Hematopoietic multipotent progenitor cell treated with erythropoietin and hydrocortisone succinate and interleukin-3 and kit ligand, for 6 days (in vitro differentiated cells): ENCODE measurements at places on chromosomes 3 and 15.
A peak's percentile ranks its signal among the peaks of the same experiment; 100 is the strongest.

- no peak for DNase-seq
These were observed 34.5 kb downstream of the VPS8 start for GRCh38 chr3:184846496-184846895.

DNA sequence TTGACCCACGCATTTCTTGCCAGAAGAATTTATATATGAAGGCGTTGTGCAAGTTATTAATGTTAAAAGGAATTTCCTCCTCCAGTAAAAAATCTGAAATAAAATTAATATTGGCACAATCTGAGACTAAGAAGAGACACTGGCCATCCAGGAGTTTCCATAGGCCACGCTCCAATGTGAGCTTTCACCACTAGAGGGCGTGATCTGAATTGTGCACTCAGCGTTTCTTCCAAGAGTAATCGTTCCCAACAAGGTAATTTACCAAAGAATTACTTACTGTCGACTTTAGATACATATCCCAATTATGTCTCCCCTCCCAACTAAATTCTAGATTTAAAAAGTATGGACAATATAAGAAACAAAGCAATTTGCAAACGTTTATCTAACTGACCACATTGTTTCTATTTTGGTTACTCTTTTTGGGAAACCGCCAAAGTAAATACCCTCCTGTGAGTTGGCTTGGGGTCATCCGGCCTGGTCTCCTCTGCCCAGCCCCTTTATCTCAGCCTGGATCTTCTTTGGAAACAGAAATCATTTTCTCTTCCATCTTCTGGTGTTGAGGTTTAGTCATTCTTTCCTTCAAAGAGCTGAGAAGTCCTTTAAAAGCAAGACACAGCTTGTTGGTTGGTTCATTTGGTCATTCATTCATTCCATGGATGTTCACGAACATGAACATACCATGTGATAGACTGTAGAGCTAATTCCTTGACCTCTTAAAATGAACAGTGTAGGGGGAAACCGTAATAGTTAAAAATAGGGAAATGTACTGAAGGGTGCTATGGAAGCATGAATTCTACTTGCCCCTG is 26.2 kb downstream of the POLR2M start:
- DNase-seq = peak; percentile 84

DNA sequence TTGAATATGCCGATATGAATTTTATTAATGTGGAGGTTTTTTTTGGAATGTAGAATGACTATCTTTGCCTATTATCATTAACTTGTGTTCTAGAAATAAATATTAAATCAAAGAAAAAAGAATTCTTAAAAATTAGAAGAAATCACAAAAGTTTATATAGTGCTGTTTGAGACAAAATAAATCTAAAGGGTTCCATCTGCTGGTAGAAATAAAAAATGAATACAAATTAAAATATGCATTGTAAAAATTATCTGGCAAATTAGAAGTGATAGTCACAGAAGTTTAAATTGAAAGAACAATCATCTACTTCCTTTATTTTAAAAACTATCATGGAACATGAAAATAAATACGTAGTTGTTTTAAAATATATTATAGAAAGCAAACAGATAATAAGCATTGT is 22.7 kb upstream of the ZBTB20 start:
- DNase-seq = peak; percentile 42

DNA sequence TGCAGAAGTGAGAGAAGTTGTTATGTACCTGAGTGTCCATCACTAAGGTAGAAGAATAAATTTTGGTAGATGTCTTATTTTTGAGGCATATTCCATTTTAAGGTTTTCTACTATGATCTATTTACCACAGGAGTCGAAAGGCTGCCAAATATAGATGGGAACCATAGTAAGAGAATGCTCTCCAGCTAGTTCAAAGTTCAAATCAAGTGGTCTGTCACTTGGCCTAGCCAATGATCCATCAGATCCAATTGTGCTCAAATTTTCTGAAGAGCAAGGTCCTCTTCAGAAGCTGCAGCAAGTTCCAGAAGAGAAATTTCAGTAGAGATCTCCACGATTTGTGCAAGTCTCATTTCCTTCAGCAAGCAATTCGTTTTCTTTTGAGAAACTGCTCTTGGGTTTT is 10.9 kb downstream of the PROS1 start:
- no peak for DNase-seq

DNA sequence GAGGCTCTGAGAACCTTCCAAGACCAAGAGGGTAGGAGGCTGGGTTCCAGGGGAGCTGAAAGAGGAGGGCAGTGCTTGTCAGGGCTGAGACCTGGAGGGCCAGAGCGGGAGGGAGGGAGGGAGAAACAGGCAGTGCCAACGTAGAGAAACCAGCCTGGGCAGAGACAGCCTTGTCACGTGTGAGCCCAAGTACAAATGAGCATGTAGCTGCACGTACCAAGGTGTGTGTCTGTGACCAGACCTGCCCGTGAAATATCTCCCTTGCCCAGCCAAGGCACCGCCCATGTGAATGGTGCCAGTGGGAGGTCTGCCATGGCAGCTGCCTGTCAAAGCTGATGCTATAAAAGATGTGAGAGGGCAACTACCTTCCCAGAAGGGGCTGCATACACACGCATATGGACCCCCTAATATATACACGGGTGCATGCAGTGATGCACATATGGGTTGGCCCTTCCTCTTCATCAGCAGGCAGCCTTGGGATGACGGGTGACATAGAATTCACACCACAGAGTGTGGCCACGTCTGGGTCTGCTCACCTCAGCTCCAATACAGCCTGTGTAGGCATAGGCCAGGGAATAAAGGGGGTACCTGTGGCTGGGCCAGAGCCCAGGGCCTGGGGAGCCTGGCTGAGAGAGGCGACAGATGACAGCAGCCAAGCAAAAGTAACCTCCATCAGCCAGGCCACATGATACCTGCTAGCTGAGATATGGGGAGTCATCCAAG is 7.8 kb upstream of the CTDSPL start:
- DNase-seq = no peak

- DNase-seq = no peak
These were observed 1132.8 kb downstream of the OTOL1 start for GRCh38 chr3:162629372-162629771.

DNA sequence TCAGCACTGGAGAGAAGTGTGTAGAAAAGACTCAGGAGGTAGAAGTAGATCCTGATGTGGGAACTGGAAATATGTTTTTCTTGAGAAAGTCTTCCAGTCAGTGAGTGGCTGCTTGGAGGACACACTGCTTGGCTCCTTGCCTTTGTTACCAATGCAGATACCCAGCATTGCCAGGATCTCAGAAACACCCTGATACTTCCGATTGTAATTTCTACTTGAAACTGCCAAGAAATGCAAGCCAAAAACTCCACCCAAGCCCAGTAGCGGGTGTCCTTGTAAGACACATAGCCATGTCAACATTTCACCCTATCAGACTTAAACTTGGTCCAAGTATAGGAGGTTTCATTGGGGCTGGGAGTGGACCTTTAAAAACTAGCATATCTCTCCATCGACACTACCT is 141.8 kb downstream of the ALDH1A2 start:
- no peak for DNase-seq

- DNase-seq = no peak
These were observed 46.9 kb downstream of the WDR49 start for GRCh38 chr3:167606836-167607235.

DNA sequence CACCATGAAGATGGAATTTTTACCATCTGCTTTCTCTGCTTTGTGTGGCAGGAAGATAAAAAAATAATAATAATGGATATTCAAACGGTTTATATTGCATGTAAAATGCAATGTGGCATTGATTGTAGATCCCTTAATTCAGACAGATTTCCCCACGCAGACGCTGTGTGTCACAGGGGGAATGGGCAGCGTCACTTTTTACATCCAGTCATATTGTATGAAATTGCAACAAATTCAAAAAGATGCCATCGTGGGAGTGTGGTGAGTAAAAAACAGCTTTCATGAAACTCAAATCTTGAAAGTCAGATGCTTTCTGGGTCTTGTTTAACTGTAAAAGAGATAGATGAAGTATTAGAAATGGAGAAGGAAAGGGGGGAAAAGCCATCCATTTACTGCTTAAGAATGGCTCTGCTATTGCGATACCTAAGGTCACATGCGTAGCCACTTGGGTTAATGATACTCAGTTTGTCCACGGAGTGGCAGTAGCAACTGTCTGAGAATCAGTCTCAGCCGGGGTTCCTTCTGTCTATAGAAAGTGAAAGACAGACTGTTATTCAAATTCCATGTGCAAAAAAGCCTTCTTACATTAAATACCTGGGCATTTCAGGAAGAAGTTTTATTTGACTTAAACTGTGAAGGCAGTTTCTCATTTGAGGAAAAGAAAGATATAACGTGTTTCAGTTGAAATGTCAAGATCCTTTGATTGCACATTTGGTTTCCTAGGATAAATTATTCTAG is 28.5 kb downstream of the BTD start:
- DNase-seq = peak; percentile 93

DNA sequence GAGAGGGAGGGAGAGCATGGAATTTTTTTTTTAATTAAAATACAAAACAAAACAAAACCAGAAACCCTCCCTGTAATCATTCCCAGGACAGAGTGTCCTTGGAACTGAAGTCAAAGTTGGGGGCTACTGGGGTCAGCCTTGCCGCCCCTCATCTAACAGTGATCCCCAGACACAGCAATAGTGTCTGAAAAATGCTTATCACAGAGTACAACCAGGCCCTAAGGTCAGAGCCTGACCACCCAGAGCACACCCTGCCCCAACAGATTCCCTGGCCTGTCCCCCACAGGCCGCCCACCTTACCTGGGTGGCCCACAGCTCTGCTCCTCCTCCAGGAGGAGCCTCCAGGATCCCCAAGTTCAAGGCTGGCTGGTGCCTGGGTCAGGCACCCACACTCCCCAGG is 101.6 kb upstream of the LINGO1 start:
- DNase-seq = no peak

- DNase-seq = peak; percentile 62
These were observed 129.8 kb downstream of the NSMCE3 start for GRCh38 chr15:29139540-29140459.

DNA sequence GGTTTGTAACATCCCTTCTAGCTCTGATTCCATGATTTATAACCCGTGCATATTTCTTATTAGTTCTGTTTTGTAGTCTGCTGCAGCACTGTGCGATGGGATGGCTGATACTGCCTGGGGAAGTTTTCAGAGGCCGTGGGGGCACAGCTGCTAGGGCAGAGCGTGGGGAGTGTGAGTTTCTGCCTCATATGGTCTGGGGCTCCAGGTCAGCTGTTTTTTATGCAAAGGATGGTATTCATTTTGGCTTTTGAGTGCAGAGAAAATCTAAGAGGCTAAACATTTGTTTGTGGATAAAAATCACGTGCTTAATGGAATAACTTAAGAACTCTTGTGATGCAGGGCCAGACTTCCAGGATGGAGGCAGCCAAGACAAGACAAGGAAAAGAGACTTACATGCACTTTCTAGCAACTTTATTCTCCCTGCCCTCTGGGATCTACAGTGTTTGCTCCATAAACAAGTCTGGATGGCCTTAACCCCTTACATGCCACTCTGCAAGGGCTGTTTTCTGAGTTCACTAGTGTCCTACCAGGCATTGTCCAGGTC is 45.5 kb upstream of the CFAP161 start:
- DNase-seq = no peak

GRCh38 chr3:107028086-107028485 is 349.2 kb upstream of the CCDC54 start:
- no peak for DNase-seq

- no peak for DNase-seq
These were observed 127.4 kb upstream of the ADAMTS9 start for GRCh38 chr3:64815195-64815631.

GRCh38 chr3:100185847-100186246 is 71.5 kb upstream of the FILIP1L start:
- no peak for DNase-seq

DNA sequence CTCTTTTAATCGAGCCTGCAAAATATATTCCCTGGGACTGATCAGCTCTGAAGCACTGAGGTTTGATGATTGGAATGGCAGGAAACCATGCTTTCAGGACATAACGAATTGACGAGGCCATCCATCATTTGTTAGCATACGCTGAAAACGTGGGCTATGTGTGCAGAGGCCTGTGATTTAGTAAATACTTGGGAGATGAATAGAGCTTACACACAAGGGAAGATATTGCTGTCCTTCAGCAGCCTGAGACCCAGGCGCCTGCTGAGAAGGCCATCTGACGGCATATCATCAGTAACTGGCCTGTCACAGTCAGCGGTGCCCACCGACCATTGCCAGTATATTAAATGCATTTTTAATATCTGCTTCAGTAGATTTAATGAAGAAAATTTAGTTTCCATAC is 16.2 kb downstream of the CDIN1 start:
- no peak for DNase-seq

DNA sequence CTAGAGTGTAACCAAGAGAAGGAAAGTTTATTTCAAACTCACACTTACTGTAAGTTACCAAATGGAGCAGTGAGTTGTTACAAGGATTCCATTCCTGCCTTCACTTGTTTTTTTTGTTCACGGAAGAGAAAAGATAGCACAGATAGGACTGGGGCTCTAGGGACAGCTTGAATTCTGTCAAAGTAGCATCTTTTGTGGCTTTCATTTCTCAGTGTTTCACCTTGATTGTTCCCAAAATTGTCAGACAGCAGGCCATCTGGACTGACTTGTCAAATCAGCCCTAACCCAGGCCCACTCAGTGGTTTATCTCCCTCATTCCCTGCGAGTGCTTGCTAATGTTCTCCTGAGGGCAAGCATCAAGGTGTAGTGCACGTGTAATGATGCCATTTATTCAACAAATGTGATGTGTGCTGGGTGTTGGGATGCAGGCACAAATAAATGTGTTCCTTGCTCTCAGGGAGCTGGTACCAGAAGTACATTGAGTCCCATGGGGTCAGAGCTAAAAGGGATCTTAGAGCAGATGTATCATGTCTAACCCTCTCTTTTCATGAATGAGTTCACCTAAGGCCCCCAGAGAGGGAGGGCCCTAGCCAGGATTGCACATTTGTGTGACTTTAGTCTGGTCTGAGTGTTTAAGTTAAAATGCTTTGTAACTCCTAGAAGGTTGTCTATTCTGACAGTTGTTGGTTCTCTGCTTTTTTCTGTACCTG is 49.1 kb downstream of the PDHB start:
- no peak for DNase-seq

- no peak for DNase-seq
These were observed 47.6 kb upstream of the POMGNT2 start for GRCh38 chr3:43153216-43154083.

DNA sequence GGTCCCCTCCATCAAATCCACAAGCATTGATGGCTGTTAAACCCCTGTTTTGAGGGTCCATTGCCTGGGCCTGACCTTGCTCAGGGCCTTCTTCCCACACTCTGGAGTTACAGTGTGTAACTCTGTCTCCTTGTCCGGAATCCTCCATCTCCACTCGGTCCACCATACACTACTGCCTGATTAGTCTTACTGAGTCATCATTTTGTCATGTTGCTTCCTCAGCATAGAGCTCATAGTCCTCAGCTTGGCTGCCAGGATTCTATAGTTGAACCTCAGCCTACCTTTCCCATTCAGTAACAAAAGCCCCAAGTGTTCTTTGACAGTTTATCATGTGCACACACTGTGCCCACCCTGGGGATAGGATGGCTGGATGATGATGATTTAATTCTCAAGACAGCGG is 113.0 kb downstream of the PDE8A start:
- DNase-seq = no peak
